ENCODE measurements at places on chromosomes 5 and 9.

GRCh38 chr5:72137826-72138409 lies 30.6 kb downstream of the MAP1B start:
- no peak for DNase-seq

- DNase-seq, result no peak
These were observed 479.4 kb downstream of the TLR4 start for GRCh38 chr9:118183576-118183975.

DNA sequence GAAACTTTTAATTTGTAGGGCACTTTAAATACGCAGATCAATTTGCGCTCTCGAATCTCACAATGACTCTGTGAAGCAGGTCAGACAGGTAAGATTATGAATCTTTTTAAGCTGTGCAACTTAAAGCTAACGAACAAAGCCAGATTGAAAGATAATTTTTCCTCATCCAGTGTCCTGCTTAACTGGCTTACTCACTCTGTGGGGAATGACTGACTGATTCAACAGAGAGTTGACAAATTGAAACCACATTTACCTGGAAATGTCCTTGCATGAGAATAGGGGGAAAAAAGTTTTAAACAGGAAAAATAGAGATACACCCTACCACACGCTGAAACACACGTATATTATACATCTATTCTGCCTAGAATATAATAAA lies 187.9 kb downstream of the MAN2A1 start:
- no peak for DNase-seq

DNA sequence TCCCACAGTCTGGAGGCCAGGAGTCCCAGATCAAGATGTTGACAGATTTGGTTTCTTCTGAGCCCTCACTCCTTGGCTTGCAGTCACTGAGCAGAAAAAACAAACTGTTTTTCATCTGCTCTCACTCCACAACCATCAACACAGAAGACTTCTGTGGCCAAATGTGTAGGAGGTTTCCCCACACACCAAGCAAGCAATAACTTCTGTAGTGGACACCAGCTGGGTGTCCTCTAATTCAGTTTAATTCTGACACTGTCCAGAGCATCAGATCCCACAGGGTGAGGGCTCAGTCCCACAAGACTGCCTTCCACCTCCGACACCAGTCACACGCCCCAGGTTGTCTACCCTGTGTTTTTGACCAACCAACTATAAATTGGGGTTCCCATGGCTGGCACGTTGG lies 209.9 kb downstream of the AOPEP start:
- no peak for DNase-seq

DNA sequence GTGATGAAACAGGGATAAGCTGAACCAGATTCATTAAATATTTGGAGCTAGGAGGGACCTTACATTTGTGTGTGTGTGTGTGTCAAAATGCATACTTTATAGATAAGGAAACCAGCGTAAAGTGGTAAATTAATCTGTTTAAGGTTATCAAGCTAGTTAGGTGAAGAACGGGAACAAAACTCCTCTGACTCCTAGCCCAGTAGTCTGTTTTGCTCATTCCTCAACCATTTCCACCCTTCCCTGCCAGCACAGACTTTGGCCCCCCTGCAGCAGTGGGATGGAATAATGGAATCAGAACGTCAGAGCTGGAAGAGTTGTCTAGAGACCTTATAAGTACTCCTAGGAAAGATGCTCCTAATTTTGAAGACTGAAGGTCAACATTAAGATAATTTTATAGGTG lies 6.5 kb downstream of the AGXT2 start:
- DNase-seq, result peak; percentile 53

DNA sequence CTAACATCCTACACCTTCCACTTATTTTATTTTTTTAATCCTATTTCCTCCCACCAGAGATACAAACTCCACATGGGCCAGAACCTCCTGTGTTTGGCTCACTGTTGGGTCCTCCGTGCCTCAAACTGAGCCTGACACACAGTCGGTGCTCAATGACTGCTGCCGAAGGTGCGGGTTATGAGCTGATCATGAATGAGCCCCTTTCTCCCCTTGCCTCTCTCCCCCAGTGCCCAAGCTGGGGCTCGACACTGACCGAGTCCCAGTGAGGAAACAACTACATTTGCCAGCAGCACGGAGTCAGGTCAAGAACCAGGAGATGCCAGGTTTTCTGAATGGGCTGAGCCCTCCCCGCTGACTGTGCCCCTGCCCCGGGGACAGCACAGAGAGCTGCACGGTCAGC lies 45.0 kb downstream of the SARDH start:
- no peak for DNase-seq

GRCh38 chr9:12933957-12934356 lies 159.1 kb downstream of the LURAP1L start:
- peak; percentile 43 for DNase-seq

GRCh38 chr9:115262477-115262876 lies 144.5 kb upstream of the TNC start:
- peak; percentile 49 for DNase-seq

DNA sequence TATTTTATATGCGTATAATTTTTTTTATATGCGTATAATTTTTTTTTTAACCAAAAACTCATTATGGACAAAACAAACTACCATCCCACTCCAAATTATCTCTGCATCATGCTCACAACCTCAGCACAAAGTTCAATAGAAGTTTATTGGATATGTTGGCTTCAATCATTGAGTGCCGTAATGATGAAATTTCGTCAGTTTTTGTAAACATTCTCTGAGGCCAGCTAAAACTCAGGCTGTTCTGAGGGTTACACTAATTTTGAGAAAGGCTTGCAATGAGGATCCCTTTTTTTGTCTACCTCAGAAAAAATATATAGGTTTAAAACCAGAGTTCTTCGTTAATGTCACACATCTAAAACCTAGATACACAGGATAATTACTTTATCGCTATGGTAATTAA lies 1253.2 kb downstream of the EFNA5 start:
- no peak for DNase-seq

- peak; percentile 88 for DNase-seq
These were observed 72.7 kb upstream of the RANBP3L start for GRCh38 chr5:36374266-36374862.

DNA sequence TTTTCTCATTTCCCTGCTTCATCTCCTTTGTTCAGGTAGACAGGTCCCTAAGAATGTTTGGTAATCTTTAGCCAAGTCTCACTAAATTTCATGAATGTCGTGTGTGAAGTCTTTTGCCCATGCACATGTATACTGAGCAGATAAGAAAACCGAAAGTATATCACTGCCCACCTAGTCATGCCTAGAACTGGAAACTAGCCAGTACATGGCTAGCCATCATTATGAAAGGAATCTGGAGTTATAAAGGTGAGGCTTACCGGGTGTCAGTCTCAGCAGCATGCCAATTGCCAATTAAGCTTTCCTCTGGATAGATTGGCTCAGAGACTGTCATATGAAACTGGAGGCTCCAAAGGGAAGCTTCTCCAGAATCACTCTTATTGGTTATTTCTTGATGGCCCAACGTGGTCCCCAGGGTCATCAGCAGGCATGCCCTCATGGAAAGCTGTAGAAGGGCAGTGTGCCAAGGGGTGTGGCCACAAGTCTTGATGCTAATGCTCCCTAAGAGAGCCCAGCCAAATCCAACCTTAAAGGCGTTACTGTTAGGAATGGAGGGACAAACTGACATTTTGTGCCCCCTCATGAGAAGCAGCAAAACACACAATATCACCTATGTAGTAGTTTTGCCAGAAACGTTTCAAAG lies 307.3 kb upstream of the PIK3R1 start:
- no peak for DNase-seq

- DNase-seq, result no peak
These were observed 10.9 kb downstream of the ABL1 start for GRCh38 chr9:130845901-130846481.

- no peak for DNase-seq
These were observed 271.2 kb downstream of the RASEF start for GRCh38 chr9:82791692-82792091.

DNA sequence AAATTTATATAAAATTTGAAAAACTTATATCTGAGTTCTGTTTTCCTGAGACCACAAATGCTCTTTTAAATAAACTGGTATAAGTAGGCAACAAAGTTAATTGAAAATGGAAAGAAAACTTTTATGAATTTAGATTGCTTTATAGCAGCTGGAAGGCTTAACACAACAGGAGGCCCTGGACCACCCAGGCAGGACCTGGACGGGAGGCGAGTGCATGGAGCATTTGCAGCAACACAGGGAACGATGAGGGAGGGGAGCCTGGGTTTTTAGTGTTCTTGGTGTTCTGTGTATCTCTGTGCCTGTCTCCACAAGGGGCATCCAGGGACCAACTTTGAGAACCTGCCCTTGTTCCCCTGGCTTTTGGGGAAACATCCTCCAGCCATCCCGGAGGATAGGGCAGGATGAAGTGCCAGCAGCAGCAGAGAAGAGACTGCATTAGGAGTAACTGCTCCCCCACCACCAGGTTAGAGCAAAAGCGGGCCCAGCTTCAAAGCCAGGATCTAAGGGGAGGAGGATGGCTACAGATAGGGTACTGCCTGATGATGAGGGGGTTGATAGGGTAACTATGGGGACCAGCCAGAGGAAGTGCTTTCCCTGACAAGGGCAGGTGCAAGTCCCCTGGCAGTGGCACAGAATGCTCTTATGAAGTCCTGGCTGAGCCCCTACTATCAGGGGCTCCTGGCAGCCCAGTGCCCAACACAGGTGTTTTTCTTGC lies 6.7 kb upstream of the SPATA31E1 start:
- DNase-seq, result no peak

DNA sequence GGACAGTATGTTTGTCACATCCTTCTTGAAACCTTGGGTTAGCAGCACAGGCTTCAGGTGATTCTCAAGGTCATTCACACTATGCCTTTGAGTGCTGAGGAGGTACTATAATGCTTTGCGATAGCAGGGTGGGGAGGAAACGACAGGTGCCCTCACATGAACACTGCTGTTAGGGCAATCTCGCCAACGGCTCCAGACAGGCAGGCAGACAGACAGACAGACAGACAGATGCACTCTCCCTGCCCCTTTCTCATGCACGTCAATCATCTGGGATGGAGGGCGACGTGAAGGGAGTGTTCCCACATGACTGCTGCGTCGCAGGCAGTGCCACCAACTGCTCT lies 82.9 kb downstream of the RAPGEF1 start:
- DNase-seq, result no peak

DNA sequence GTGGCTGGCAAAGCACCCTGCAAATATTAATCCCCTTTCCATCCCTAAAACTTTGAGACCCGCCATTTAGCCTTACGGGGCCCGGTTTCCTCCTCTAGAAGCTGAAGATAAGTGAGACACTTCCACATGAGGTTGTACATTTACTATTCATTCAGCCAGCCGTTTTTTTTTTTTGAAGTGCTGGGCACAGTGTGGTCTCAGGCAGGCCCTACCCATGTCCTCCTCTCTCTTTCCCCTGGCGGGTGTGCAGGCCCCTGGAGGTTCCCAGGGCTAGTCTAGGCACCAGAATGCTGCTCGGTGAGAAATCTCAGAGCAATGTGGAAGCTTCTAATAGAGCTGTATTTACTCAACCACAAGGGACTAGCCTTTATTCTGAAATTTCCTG lies 107.4 kb upstream of the LARP1 start:
- DNase-seq, result peak; percentile 33

DNA sequence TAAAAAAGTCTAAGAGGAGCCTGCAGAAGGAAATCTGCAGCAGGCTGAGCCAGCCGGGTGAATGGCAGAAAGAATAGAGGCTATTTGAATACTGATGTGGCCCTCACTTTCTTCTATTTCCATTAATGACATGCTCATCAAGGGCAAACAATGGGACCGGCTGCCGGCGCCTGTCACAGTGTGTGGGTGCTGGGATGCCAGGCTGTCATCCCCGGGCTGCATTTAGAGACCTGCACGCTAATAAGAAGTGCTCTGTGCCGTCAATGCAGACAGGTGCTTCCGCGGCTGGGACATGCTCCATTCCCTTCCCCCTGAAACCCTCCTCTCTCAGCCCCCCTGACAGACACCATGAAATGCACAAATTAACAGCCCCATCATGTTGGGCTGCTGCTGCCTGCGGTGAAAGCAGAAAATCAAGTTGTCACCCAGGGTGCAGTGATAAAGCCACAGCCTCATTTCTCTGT lies 217.7 kb upstream of the TBCA start:
- DNase-seq, result no peak

GRCh38 chr5:53359916-53360517 lies 120.4 kb upstream of the FST start:
- DNase-seq, result no peak

DNA sequence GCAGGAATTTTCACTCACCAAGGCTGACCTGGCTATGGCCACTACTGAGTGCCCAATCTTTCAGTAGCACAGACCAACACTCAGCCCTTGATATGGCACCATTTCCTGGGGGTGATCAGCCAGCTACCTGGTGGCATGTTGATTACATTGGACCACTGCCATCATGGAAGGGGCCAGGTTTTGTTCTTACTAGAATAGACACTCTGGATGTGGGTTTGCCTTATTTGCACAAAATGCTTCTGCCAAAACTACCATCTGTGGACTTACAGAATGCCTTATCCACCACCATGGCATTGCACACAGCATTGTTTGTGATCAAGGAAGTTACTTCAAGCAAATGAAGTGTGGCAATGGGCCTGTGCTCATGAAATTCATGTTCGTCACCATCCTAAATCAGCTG lies 69.7 kb upstream of the SH3GL2 start:
- no peak for DNase-seq

GRCh38 chr5:133460172-133460758 lies 152.1 kb downstream of the FSTL4 start:
- peak; percentile 41 for DNase-seq
